ENCODE measurements at places on chromosomes 7 and 10.

GRCh38 chr10:61465901-61466632 lies 12.9 kb upstream of the TMEM26 start:
- peak; percentile 36 for DNase-seq

DNA sequence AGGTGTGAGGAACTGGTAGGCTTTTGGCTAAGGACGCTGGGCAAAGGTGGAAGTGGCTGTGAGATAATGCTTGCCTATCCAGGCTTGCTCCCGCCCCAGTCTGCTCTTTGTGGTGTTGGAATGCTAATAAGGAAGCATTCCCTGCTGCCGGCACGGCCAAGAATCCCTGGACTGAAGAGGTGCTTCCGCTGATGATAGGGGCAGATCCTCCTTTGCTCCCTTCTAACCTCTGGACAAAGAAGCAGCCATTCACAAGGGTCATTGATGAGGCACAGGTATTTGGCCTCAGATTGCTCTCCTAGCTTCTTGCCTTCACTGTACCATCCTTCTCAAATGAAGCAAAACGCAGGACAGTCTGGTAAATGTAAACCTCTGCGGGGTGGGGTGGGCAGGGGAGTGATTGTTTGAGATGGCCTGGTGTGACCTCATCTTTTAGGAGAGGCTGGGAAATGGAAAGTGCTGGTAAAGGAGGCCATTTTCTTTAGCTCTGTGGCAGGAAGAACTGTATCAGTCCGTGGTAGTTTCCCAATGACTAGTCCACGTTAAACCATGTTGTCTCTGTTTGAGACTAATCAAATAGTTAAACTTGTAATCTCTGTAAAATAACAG lies 1.7 kb downstream of the PGAM1 start:
- DNase-seq: peak; percentile 62

DNA sequence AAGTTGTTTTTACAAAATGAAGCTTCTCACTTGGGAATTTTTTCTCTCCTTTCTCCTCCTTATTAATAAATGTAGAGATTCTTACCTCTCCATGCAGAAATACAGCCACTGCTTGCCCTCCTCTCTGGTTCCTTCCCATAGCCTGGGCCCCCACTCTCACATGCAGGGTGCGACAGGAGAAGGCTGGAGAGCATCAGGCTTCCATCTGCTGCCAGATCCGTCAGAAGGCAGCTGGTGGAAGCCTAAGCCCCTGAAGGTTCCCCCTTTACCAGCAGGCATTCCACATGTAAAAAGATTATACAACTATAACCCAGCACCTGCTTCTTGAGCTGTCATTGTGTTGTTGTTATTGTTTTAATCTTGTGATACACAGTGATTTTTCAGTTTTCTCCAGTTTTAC lies 314.2 kb downstream of the LHFPL3 start:
- DNase-seq: no peak

- DNase-seq: peak; percentile 32
These were observed 7.6 kb upstream of the LEP start for GRCh38 chr7:128233471-128233870.

All from M059J (cell line).